ENCODE measurements at places on chromosomes 4 and X. TPM values are rescaled to one million over a fixed set of nuclear protein-coding genes. Genes with fewer than 3 reads are reported as not detected.

The NKX1-1 gene
- total RNA-seq, result not detected

The SAGE1 gene
- not detected for total RNA-seq

The CC2D2A gene
- 10.9 TPM for total RNA-seq

The AKAP4 gene
- total RNA-seq, result not detected

The P2RY8 gene
- total RNA-seq, result 1.7 TPM

The TMPRSS11B gene
- total RNA-seq, result not detected

The GRPR gene
- total RNA-seq, result not detected

The UCP1 gene
- total RNA-seq, result not detected

The CSAG1 gene
- total RNA-seq, result not detected

The PASD1 gene
- not detected for total RNA-seq

The LRCH2 gene
- 3.5 TPM for total RNA-seq

The LEF1 gene
- 3.2 TPM for total RNA-seq

The PFKFB1 gene
- total RNA-seq, result 13.9 TPM

The STPG2 gene
- total RNA-seq, result 0.24 TPM

- DNase-seq, result peak; percentile 29
Observed at GRCh38 chr4:153152501-153153338, 51.5 kb upstream of the TRIM2 start.

GRCh38 chr4:163042306-163042705 is 124.4 kb downstream of the NAF1 start:
- no peak for DNase-seq

- DNase-seq, result no peak
Observed at GRCh38 chr4:134471569-134471968, 270.0 kb upstream of the PABPC4L start.

DNA sequence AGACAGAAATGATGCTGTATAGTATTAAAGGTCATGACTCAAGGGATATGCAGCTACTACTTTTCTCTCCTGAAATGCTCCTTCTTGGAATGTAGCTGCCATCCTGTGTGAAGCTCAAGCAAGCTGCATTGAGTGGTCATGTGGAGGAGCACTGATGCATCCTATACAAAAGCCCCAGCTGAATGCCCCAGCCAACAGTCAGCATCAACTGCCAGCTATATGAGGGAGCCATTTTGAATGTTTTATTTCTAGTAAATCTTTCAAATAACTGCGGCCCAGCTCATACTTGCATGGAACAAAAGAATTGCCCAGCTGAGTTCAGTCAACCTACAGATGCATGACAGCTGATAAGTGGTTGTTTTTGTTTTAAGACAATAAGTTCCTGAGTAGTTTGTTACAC is 165.0 kb upstream of the GEMIN8 start:
- DNase-seq, result no peak

DNA sequence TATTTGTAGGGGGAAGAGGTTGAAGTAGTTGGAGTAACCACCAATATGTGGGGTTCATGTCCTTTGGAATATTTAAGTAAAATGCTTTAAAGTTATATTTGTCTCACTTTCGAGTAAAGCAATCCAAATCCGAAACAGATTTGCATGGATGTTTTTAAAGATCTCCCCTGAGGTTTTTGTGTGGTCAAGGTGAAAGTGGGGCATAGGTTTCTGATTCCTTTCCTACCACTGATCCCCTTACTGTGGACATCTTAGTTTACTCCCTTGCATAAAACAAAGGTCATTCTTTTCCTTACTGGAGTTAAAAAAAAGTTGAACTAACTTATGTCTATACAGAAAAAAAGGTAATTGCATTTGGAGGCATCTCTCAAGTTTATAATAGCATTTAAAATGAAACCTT is 71.9 kb upstream of the PHOX2B start:
- no peak for DNase-seq

DNA sequence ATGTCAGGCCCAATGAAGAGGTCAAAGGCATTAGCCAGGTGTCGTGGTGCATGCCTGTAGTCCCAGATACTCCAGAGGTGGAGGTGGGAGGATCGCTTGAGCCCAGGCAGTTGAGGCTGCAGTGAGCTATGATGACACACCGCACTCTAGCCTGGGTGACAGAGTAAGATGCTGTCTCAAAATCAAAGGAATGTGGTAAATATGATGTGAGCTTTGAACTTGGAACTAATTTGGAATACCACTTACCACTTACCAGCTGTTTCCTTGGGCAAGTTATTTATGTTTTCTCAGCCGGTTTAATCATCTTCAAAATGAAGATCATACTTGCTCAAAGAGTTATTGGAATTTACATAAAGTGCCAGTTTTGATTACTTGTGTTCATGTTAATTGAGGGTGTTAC is 23.8 kb upstream of the SEPSECS start:
- no peak for DNase-seq

DNA sequence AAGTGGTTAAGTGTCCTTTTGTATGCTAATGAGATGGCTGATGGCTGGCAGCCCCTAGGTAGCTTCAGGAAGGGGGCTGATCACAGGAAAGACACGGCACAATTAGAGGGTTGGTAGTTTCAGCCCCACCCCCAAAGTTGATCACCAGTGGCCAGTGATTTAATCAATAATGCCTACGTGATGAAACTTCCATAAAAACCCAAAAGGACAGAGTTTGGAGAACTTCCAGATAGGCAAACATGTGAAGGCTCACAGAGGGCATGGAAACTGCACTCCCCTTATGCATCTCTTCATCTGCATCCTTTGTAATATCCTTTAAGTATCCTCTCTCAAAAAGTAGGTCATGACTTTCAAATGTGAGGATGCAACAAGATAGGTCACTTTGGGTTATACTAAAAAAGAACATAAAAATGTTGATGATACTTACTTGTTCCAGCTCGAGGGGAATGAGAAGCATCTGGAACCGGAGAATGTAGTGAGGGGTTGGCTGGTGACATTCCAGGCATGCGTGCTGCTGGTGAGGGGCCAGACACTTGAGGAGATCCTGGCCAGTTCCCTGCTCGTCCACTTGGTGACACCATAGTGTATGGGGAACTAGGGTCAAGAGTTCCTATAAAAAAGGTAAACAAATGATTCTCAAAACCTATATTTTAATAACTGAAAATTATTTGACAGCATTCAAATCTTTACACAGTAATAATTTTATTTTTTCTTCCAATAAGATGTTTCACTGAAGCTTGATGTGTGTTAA is 16.7 kb upstream of the CXorf38 start:
- no peak for DNase-seq

DNA sequence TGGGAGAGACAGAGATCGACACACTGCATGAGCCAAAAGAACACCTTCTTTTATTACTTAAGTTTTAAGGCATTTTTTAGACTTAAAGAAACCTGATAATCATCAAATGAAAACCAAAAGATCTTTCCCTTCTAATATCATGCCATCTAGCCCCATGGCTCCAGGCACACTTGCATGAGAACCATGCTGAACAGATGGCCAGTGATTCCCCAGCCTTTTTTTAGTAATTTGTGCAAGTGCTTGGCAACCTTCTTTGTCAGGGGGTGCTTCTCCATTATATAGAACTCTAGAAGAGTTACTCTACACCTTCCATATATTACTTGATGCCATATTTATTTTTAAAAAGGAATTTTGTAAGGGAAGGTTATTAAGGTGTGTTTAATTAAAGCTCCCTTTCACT is 182.2 kb upstream of the TEX13C start:
- no peak for DNase-seq

- DNase-seq, result no peak
Observed at GRCh38 chr4:75251547-75251946, 262.7 kb downstream of the RCHY1 start.

- DNase-seq, result no peak
Observed at GRCh38 chr4:8861576-8862295, 9.9 kb downstream of the HMX1 start.

DNA sequence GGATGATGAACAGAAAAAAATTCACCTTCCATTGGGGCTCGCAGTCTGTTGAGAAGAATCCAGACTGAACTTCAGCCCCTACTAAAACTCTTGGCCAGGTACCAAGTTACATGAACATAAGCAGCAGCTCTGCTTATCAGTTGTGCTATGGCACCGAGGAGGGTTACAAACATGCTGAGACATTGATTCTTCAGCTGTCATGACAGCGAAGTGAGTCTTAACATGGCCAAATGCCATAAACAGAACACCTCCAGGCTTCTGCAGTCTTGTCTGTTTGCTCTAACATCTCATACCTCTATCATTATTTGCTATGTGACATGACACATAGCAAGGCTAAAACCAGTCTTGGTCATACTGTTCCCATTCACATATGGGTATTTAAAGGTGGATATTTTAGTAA is 521.5 kb downstream of the GRID2 start:
- no peak for DNase-seq

GRCh38 chr4:148068065-148068911 is 336.4 kb downstream of the ARHGAP10 start:
- DNase-seq, result no peak

- no peak for DNase-seq
Observed at GRCh38 chr4:3772632-3773031, 6.4 kb downstream of the ADRA2C start.

GRCh38 chr4:140300271-140300970 is 73.0 kb upstream of the SCOC start:
- DNase-seq, result no peak

GRCh38 chr4:7638984-7639789 is 204.5 kb upstream of the PSAPL1 start:
- DNase-seq, result no peak

DNA sequence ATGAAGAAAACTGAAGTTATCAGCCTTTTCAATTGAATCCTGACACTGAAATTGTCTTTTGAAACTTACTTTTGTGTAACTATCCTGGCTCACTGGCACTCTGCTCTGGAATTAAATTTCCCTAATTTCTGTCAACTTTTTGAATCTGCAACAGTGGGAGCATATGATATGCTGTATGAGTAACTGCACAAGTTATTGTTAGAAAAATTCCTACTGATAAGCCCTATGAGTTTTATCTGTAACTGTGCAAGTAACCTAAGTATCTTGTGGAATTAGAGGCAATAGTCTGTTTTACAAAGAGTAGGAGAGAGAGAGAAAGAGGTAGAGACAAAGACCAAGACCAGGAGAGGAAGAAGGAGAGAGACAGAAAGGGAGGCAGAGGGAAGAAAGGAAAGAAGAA is 9.2 kb upstream of the HPGD start:
- no peak for DNase-seq

GRCh38 chrX:120690344-120690743 is 60.5 kb upstream of the C1GALT1C1 start:
- no peak for DNase-seq

GRCh38 chrX:49878128-49878833 is 1.0 kb upstream of the USP27X start:
- DNase-seq, result no peak

GRCh38 chr4:76904646-76905190 is 6.8 kb upstream of the SOWAHB start:
- DNase-seq, result no peak

DNA sequence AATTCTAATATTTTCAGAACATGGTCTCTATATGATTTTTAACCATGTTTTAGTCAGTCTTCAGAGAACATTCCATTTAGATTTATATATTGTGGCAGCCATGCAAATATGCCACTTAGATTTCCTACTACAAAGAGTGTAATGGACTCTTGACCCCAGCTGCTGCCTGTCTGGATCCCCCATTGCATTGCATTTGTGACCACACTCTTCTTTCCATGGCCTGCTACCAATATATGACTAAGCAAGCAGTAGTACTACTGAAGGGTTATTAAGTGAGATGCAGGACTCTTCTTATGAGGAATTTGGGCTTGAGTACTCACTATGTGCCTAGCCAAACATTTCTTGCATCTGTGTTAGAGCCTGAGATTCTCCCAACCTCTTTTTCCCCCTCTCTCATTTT is 306.8 kb downstream of the PDHA2 start:
- no peak for DNase-seq

- DNase-seq, result no peak
Observed at GRCh38 chr4:40329805-40330204, 5.3 kb upstream of the CHRNA9 start.

- no peak for DNase-seq
Observed at GRCh38 chr4:95537863-95538488, 10.8 kb downstream of the UNC5C start.

DNA sequence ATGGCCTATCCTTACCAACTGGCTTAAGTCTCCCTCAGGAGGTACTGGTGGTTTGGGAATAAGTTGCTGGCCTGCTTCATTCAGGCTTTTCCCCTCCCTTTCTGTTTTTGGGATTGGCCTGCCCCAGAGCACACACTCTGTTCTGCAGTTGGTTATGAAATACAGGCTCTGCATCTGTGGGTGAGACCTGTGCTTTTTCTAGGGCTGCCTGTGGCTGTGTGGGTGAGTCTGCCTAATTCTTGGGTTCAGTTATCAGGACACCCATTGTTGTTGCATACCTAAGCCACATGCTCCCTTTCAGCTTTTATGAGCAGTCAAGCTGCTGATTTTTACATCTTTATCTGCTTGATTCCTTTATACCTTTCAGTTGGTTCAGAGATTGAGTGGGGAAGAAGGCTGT is 19.0 kb upstream of the CWH43 start:
- no peak for DNase-seq

DNA sequence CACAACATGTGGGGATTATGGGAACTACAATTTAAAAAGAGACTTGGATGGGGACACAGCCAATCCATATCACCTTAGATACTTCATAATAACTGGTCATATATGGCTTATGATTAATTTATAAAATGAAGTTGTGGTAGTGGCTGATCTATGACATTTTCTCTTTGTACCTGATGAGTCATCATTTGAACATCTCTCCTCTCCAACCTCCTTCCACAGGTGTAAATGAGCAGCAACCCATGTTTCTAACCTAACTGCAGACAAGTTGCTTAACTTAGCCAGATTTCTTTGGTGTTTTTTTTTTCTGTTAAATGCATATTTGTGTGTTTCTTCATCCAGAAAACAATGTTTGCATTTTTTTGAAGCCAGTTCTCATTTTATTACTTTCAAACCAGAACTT is 42.6 kb downstream of the SPANXA2 start:
- no peak for DNase-seq

- DNase-seq, result no peak
Observed at GRCh38 chr4:173128199-173128890, 40.3 kb upstream of the GALNT7 start.

DNA sequence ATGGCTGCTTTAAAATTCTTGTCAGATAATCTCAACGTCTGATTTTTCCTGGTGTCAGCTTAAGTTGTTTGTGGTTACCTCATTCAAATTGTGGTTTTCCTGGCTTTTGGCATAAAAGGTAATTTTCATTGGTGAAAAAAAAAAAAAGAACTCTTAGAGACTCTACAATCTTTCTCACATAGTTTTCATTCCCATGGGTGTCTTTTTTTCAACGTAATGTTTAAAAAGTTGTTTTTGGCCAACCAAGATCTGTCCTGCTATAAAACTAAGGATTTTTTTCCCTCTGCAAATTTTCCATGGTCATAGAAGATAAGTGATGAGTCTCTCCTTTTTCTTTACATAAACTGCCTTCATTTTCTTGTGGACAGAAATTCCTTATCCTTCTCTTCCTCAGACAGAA is 28.9 kb upstream of the RPS6KA6 start:
- no peak for DNase-seq

DNA sequence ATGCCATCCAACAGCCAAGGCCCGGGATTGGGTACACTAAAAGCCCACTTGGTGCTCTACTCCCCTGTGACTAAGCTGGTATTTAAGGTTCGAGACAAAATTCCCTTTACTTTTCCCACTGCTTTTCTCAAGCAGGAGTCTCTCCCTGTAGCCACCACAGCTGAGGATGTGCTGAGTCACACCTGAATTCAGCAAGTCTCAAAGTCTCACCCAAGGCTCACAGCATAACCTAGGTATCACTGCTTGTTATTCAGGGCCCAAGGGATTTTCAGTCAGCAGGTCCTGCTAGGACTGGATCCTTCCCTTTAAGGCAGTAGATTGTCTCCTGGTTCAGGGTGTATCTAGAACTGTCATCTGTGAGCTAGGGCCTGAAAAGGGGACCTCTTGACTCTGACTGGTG is 39.2 kb downstream of the FMR1NB start:
- DNase-seq, result no peak

- no peak for DNase-seq
Observed at GRCh38 chr4:61522312-61522711, 322.2 kb downstream of the ADGRL3 start.
